ENCODE measurements at places on chromosomes 13 and 19.

DNA sequence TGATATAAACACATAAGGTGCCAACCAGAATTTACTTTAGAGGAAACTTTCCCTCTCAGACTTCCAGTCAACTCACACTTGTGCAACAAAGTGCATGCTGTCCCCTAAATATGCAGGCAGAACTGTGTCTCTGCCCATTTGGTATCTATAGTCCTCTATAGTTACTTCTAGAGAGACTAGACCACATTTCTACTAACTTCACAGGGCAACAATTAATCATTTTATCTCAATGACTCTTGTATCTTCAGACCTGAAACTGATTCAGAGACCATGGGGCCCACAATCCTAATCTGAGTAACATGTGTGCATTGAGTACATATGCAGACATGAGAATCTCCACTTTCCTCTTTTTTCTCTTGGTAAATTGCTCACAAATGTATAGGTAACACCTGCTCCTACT is 158.1 kb downstream of the ZNF486 start:
- DNase-seq, result no peak

GRCh38 chr19:45497791-45498190 is 452 bp upstream of the PPM1N start:
- DNase-seq, result no peak

DNA sequence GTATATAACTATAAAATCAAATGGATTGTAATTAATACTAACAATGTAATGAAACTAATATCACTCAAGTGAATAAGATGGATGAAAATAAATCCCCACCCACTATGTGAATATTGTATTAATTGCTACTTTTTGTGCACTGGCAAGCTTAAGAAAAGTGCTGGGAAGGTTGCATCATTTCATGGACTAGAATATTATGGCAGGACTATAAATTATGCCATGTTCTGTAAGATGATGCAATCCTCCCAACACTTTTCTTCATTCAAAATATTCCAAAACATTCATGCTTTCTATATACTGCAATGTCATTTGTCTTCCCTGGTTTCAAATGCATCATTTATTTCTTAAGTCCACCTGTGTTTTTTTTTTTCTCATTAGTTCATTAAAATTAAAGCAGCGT is 457.6 kb upstream of the GPC6 start:
- no peak for DNase-seq

DNA sequence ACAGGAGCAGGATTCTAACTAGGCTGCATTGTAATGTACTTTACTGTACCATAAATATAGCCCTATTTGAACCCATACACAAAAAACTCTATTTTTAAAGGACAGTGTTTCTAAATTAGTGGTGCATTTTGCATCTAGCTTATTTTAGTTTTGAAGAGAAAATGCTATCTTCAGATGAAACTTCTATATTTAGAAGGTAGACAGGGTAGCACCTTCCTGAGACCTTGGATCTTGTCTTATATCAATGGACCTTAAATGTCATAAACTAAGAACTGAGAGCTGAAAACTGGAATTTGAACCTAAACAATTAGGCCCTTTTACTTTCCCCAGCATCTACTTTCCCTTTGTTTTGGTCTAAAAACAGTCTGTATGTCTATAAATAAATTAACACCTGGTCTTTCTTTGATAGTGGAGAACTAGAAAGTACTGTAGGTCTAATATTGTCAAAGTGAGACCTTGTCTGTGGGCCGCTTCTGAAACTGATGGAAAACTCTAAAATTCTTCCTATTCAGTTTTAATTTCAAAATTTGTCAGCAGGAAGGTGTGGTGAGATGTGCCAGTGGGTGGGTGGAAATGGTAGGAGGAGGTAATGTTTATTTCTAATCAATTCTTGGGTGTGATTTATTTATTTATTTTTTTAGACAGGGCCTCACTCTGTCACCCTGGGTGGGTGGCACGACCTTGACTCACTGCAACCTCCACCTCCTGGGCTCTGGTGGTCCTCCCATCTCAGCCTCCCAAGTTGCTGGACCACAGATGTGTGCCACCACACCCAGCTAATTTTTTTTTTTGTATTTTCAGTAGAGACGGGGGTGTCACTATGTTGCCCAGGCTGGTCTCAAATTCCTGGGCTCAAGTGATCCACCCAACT is 10.1 kb downstream of the COG3 start:
- no peak for DNase-seq

- DNase-seq, result no peak
Observed at GRCh38 chr13:35882722-35883497, 248.3 kb downstream of the DCLK1 start.

DNA sequence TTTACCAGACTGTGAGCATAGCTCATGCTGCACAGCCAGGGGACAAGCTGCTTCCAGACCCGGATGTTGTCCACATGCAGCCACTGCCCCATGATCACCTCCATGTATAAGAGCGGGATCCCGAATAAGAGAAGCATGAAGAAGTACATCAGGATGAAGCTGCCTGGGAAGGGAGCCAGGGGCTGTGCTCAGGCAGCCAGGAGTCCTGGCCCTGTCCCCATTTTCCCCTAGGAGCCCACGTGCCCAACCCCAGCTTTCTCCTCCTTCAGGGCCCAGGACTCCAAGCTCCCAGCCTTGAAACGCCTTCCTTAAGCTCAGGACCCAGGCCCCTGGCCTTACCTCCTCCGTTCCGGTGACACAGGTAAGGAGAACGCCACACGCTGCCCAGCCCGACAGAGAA is 69.3 kb downstream of the SLC6A16 start:
- no peak for DNase-seq

- peak; percentile 18 for DNase-seq
Observed at GRCh38 chr13:57629821-57630235, 1.7 kb upstream of the PCDH17 start.

GRCh38 chr13:97798171-97798821 is 155.2 kb upstream of the IPO5 start:
- no peak for DNase-seq

- no peak for DNase-seq
Observed at GRCh38 chr19:3977242-3978143, 6.6 kb upstream of the DAPK3 start.

GRCh38 chr19:47545061-47545948 is 27.6 kb downstream of the ZNF541 start:
- peak; percentile 23 for DNase-seq

- no peak for DNase-seq
Observed at GRCh38 chr19:49930483-49931011, 1.2 kb upstream of the NUP62 start.

GRCh38 chr13:45385320-45385719 is 32.9 kb downstream of the SLC25A30 start:
- DNase-seq, result no peak

DNA sequence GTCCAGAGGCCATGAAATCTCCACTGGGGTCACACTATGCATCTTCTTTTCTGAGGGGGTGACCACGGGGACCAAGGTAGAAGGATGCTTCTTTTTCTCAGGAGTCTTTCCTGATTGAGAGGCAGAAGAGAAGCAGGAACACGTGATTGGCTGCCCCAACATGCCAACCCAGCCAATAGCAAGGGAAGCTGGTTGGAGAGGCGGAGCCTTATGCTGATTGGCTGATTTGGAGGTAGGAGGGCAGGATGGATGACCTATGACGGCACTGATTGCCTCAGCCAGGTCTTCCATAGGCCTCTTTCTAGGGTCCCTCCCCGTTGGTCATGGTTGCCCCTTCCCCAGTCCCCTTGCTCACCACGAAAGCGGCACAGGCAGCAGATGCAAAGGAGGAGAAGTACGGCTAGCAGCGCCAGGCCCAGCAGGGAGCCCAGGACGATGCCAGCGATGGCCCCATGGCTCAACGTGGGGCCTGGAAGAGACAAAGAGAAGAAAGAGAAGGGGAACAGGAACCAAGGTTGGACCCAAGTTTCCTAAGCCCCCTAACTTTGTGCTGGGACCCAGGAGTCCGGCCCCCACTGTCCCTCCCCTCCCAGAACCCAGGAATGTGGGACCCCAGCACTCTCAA is 8.0 kb downstream of the VSIG10L start:
- no peak for DNase-seq

GRCh38 chr19:12796146-12797071 is 5.1 kb downstream of the JUNB start:
- DNase-seq, result peak; percentile 71

GRCh38 chr19:44677019-44677811 is 5.9 kb downstream of the CEACAM19 start:
- no peak for DNase-seq

- no peak for DNase-seq
Observed at GRCh38 chr19:18802354-18802753, 11.2 kb upstream of the COMP start.

GRCh38 chr13:57114945-57115344 is 25.8 kb upstream of the PRR20A start:
- DNase-seq, result no peak

DNA sequence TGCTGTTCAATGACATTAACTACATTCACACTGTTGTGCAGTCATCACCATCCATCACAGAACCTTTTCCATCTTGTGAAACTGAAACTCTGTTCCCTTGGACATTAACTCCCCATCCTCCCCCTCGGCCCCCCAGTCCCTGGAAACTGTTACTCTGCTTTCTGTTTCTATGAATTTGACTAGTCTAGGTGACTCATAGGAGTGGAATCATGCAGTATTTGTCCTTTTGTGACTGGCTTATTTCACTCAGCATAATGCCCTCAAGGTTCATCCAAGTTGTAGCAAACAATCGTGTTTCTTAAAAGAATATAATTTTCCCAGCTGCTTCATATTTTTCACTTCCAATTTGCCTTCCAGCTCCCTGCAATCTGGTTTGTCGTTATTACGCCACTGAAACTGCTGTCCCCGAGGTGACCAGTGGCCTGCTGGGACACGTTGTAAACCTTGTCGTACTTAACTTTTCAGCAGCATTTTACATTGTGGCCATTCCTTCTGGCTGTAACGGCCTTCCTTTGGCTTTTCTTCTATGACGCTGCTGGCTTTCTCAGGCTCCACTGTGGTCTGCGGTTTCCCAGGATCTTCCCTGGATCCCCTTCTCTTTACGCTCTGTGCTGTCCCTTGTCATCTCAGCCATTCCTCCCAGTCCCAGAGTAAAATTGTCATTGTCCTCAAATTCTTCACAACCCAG is 74.0 kb downstream of the DHRS12 start:
- DNase-seq, result no peak

DNA sequence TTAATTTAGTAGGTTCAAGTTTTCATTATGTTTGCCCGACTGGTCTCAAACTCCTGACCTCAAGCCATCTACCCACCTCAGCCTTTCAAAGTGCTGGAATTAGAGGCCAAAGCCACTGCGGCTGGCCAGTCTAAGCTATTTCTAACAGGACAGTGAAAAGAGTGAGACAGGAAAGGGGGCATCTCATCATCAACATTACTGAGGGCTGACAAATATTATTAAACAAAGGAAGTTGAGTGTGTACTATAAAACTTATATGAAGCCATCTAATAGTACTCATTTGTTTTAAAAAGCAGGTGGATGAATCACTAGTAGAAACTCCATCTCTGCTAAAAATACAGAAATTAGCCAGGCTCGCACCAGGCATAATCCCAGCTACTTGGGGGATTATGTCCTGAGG is 24.3 kb downstream of the ZNF611 start:
- no peak for DNase-seq

DNA sequence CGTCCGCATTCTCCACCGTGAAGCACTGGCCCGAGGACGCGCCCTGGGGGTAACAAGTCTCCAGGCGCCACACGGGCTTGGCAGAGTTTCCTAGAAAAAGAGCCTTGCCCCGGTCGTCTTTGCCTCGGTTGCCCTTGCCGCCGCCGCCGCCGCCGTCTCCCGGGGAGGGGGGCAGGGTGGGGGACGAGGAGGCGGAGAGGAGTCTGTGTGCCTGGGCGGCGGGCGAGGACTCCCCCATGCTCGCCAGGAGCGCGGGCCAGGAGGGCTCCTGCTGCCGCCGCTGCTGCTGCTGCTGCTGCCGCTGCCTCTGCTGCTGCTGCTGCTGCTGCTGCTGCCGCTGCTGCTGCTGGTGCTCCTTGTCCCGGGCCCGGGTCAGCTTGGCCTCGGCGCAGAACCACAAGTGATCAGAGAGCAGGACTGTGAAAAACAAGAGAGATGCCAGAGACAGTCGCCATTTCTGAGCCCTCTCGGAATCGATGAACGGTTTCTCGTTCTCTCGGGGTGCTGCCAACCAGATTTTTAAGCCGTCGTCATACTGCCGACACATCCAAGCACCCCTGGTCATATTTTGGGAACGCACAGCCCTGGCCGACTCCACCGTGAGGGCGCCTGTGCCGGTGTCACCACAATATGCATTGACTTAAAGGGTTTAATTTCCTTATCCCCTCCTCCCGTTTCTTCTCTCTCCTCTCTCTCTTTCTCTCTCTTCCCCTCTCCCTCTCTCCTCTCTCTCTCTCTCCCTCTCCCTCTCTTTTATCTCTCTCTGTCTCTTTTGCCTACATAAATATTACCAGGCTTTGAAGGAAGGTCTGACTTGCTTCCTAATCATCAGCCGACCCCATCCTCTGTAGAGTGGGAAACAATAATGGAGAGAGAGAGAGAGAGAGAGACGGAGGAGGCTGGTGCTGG is 349.1 kb downstream of the LIG4 start:
- DNase-seq, result no peak

DNA sequence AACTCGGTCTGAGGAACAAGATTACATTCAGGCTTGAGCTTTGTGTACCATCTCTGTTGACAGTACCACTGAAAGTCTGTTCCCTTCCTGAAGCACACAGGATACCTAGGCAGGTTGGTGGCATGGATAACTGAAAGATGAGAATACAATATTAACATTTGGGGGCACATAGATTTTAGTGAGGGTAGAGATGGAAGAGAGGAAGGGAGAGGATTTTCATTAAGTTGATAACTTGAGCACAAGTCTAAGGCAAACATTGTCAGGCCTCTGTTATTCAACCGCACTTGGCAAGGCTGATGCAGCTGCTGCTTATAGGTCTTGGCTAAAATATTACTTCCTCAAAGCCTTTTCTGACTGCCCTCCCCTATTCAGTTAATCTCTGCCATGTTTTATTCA is 10.9 kb downstream of the MIR17HG start:
- no peak for DNase-seq

DNA sequence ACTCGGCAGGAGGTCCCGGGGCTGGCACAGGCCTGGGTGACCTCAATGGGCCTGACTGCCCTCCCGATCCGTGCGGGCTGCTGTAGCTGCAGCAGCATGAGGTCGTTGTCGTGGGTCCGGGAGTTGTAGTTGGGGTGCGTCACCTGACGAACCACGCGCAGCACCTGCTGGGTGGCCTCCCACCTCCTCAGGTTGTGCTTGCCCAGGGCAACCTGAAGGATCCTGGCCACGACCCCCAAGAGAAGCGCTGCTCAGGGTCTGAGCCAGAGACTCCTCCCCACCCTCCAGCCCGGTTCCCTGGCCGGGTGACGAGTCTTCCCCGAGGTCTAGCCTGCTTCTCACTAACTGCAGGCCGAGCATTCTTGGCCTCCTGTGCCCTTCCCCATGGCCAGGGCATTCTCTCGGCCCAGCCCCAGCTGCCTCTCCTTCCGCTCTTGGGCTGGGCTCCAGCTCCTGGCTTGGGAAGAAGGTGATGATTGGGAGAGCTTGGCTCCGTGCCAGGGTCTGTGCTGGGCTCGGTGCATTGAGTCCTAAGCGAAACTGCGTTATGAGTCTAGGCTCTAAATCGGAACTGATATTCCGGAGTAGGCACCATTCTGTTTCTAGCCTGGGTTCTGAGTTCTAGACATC is 3.1 kb downstream of the KLK14 start:
- no peak for DNase-seq

GRCh38 chr19:58117841-58118575 is 20.0 kb upstream of the ZSCAN18 start:
- no peak for DNase-seq

Measured in T-cell (primary cell).